EL (cell line): ENCODE measurements at places on chromosomes 6 and 20.

- peak; percentile 71 for DNase-seq
Observed at GRCh38 chr6:30981942-30982772, 1.4 kb upstream of the MUC21 start.

- DNase-seq, result no peak
Observed at GRCh38 chr6:53756396-53756795, 38.4 kb upstream of the LRRC1 start.

DNA sequence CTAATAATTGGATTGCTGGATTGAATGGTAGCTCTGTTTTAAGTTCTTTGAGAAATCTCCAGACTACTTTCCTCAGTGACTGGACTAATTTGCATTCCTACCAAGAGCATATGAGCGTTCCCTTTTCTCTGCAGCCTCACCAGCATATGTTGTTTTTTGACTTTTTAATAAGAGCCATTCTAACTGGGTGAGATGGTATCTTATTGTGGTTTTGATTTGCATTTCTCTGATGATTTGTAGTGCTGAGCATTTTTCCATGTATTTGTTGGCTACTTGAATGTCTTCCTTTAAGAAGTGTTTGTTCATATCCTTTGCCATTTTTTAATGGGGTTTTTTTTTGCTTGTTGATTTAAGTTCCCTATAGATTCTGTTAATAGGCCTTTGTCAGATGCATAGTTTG is 94.7 kb upstream of the AHI1 start:
- DNase-seq, result peak; percentile 6

DNA sequence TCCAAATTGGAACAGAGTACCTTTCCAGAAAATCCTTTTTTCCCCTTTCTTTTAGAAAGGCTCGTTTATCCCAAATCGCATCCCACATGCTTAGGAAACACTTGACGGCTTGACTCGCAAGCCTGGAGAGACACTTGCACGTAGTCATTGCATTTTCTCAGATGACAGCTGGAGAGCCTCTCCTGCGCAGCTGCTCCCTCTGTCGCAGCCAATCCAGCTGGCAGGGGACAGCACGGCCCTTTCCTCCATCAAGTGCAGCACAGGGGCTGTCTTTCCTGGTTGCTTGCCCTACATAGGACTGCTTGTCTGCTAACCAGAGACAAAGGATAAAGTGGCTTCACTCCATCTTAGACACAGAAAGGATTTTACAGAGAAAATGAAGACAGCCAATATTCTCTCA is 77.6 kb upstream of the RGS17 start:
- no peak for DNase-seq

DNA sequence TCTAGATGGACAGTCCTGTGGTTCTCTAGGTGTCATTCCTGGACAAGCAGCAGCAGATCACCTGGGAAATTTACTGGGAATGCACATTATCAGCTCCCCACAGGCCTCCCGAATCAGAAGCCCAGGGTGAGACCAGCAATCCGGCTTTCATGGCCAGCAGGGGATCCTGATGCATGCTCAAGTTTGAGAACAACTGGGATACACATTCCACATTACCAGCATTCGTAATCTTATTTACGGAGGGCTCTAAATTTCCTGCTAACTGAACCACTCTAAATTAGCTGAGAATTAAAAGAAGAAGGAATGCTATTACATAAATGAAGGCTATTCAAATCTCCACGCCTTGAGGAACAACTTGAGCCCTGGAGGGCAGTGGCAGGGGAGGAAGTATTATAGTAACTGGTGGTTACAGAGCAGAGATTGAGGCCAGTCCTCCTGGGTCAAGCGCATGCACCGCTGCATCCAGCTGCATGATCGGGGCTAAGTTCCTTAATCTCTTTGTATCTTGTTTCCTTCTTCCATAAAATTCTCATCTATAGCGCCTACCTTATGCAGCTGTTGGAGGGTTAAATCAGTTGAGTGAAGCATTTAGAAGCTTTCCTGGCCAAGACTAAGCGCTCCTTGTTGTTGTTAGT is 403.7 kb downstream of the CDH26 start:
- no peak for DNase-seq

- no peak for DNase-seq
Observed at GRCh38 chr6:52523378-52524142, 53.3 kb downstream of the TRAM2 start.

- no peak for DNase-seq
Observed at GRCh38 chr20:16571333-16571732, 1.9 kb downstream of the KIF16B start.

DNA sequence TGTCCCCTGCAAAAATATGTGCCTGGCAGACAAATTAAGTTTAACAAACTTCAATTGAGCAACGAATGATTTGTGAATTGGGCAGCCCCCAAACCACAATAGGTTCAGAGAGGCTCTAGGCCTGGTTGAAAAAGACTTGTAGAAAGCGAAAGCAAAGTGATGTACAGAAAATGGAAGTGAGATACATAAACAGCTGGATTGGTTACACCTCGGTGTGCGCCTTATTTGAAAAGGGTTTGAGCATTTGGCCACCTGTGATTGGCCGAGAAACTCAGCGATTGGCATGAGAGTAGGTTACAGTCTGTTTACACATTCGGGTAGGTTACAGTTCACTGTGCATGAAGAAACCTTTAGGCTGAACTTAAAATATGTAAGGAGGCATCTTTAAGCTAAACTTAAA is 136.9 kb downstream of the CD83 start:
- no peak for DNase-seq

DNA sequence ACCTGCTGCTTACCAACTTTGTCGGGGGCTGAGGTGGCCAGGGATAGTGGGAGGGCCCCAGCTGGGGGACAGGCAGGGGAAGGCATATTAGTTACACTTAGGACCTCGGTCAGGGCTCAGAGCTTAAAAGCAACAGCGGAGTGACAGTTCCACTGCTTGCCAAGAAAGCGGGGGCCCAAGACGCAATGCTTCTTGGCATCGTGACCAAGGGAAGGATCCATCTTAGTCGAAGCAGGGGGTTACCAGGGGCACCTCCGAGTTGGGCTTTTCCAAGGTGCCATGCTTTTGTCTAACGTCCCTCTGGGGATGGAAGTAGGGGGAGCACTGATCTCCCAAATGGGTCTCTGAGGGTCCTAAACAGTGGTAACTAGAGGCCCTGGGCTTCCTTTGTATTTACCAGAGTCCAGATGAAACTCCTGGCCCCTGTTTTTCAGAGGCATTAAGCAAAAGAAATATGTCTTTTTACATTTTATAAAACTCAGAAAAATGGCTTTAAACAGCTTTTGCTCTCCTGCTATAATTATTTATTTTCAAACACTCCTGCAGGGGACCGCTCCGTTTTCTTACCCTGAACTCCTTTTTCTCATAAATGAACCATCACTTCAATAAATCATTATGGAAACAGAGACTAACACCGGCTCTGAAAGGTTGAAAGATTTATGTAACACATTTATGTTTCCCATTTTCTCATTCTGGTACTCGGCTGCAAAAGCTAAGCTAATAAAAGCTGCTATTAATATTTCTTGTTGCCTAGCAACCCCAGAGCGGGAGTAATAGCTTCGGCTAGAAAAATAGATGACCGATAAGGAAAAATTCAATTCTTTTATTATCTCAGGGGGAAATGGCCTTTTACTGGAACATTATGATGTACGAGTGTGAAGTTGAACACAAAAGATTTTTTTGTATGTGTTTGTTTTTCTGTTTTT is 100.4 kb downstream of the TOX2 start:
- DNase-seq, result no peak

DNA sequence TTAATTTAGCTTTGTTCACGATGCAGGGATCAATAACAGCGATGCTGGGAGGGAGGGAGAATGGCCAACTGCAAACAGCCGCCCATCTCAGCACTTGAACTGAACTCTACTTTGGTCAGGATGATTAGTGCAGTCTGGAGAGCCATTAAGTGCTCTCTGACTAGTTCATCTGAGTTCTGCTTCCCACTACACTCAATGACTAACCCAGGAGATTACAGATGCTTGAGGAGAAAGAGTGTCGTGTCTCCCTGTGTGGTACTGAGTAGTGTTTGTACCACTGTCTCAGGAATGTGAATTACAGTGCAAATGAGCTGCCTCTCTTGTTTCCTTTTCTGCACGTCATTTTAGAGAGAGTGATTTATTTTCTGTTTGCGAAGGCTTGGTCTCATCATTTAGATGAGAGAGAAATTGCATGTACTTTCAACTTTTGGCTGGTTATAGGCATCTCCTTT is 23.5 kb downstream of the CARMIL1 start:
- DNase-seq, result peak; percentile 71

GRCh38 chr20:52974179-52974594 is 2.0 kb downstream of the TSHZ2 start:
- DNase-seq, result no peak

DNA sequence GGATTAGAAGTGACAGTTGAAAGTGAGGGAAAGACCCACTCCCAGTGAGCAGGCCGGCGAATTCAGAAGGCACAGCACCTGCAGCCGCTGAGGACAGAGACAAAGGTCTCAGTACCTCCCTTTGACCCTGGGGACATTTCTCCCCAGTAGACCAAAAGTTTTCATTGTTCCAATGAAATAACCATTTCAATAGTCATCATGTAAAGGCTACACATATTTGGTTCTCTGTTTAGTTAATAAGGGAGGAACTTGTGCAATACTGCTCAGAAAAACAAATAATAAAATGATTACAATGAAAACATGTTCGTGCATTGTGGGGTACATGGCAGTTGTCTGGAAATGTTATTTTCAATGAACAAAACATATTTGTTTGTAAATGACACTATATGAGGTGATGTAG is 52.5 kb downstream of the EDN1 start:
- no peak for DNase-seq

DNA sequence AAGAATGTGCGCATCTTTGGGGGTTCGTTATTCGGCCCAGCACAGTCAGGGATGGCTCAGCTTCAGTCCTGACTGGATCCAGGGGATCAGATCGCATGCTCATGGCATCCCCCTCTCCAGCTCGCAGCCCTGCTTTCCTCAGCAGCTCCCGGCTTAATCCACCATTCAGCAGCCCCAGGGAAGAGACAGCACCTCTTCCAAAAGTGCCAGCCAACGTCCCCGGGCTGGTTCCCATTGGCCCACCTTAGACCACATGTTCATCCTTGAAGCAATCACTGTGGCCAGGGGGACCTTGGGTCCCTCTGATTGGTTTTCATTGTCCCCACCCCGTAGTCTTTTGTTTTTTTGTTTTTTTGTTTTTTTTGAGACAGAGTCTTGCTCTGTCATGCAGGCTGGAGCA is 188.7 kb downstream of the ZMYND8 start:
- no peak for DNase-seq

DNA sequence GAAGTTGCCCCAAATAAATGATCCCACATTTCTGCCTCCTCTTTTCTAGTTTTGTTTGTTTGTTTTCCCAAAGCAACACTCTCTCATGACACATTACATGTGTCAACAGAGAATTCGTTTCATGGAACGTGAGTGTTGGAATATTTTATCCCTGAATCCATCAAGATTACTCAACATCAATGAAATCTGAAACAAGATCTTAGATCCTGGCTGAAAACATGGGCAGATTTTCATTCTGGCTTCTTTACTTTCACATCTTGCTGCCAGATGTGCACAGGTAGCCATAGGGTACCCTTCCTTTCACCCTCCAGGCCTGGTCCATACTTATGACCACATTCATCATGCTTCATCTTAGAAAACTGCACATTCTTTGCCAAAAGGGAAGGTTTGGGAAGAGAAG is 347.0 kb downstream of the DOK5 start:
- no peak for DNase-seq

GRCh38 chr20:4161401-4162251 is 146.3 kb upstream of the RNF24 start:
- no peak for DNase-seq

GRCh38 chr6:6712449-6713403 is 124.2 kb downstream of the LY86 start:
- peak; percentile 64 for DNase-seq

DNA sequence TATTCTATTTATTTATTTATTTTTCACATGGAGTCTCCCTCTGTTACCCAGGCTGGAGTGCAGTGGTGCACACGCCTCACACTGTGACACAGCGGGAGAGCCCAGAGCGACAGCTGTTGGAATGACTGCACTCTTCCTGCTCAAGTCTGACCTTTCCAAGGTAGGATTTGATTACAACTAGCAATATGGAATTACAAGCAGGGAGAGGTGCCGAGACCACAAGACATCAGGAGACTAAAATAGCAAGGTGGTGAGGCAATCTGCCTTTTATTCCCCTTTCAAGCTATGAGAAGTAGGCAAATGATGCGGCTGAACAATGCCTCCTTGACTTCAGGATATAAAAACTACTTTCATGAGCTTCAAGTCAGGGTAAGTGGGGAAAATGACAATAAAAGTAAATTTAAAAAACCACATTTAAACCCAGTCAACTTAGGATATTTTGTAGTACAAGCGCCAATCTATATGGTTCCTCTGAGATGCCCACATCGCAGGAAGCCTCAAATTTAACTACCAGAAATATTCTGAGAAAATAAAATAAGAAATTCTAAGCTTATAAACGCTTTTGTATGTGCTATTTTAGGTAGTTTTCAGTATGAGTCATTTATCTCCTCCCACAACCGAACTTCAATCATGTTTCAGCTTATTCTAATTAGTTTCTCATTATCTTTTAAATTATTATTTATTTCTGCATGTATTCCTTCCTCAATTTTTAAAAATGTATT is 146.9 kb upstream of the SGK1 start:
- DNase-seq, result peak; percentile 47

GRCh38 chr6:145758113-145758512 is 22.8 kb upstream of the EPM2A start:
- no peak for DNase-seq

DNA sequence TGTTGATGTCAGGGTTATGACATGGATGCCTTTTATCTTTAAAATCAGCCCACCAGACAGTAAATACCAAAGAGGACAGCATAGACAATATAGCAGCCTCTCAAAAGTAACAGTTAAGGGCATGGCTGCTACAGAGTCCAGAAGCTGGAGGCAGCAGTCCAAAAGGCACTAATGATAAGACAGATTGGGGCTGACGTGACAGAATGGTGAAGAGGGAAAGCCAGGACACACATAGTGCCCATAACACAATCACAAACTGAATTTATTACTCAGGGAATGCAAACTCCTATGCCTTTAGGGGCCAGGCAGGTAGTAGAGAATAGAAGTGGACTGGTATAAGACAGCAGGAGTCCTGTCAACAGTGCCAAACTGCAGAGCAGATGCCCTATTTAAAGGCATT is 40.7 kb downstream of the TP53INP2 start:
- no peak for DNase-seq

GRCh38 chr6:70520575-70520974 is 46.2 kb upstream of the SDHAF4 start:
- DNase-seq, result no peak

DNA sequence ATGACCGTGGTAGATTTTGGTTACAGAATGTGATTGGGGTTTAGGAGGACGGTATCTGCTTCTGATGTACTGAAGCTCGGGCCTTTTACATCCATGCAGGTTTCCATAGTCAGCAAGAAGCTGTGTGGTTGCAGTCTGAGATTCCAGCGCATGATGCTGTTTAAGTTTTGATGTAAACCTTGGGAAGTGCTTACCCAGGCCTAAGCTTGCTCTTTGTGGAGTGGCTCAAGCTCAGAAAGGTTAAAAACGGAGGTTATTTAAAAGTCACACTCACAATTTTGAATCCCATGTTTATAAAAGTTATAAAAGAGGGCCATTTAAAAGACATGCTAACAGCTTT is 121.4 kb downstream of the TIAM2 start:
- no peak for DNase-seq
